Fibroblast of villous mesenchyme (primary cell): ENCODE measurements at places on chromosomes 2 and 18.

GRCh38 chr2:187877391-187877790 lies 323.2 kb upstream of the TFPI start:
- no peak for DNase-seq

GRCh38 chr2:128306081-128306930 lies 12.4 kb downstream of the HS6ST1 start:
- peak; percentile 100 for DNase-seq

DNA sequence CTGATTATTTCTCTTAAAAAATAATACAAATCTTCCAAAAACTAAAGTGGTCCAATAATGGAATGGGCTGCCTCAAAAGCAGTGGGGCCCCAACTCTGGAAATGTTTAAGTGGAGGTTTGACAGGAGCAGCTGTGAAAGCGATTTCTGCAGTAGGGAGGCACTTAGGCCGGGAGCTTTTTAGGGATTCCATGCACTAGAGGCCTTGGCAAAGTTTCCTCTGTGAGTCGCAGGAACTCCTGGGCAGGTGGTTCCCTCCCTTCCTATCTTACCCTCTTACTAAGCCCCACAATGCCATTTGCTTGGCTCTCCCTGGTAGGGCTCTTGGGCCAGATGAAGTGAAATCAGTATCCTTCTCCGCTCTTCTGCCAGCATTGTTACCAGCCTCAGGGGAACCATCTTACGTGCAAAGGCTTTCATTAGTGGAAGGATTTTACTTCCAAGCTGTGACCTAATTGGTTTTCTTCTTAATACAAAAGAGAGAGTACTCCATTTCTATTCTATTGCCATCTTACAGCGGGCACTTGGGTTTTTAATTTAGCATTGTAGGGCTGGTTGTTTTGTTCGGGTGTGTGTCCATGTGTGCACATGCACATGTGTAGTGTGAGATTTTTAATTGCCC lies 34.3 kb upstream of the C18orf32 start:
- DNase-seq, result no peak

DNA sequence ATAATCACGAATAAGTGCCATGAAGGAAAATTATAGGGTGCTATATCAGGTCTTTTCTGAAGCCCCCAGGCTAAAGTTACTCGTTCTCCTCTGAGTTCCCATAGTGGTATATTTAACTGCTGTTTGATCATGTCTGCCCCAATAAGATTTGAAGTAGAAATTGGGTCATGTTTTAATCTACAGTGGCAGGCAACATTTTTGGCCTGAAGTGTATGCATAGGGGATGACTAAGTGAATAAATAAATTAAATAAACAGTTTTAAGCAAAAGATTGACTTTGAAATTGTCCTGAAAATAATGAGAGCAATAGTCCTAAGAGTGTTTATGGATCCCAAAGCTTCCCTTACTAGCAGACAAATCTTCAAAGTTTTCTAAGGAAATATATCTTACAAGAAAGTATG lies 500.9 kb downstream of the TNS1 start:
- no peak for DNase-seq

DNA sequence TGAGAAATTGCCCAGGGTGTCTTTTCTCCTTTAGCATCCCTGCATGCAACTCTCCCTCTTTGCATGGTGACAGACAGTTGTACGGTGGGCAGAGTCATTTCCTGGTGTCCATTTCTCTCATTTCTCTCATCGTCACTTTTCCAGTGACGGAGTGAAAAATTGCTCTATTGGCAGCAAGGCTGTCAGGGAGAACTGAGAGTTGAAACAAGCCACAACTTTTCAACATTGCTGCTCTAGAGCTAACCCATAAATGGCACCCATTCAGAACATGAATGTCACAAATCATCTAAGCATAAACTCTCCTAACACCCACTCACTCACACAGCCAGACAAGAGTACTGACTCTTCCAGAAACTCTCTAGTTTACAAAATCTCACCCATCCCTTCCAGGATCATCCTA lies 55.7 kb downstream of the ZC3H8 start:
- DNase-seq, result no peak

- DNase-seq, result no peak
Observed at GRCh38 chr2:207903236-207903635, 122.1 kb downstream of the PLEKHM3 start.

DNA sequence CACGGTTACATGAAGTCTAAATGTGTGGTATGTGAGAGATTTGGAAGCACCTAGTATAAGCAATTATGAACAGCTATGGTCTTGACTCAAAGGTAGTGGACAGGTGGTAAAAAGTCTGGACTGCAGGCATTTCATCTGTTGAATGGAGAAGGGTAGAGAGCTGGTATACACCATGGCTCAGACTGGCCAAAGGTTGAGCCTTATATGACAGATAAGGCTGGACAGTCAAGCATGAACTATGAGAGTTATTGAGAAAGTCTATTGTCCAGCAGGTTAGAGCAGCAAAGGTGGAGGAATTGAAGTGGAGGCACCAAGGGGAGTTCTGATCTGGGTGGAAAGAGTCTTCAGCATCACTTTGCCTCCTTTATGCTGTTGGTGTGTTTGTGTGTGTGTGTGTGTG lies 346.7 kb upstream of the SLC14A2 start:
- no peak for DNase-seq

- DNase-seq, result peak; percentile 73
Observed at GRCh38 chr18:44742718-44743311, 62.1 kb downstream of the SETBP1 start.

DNA sequence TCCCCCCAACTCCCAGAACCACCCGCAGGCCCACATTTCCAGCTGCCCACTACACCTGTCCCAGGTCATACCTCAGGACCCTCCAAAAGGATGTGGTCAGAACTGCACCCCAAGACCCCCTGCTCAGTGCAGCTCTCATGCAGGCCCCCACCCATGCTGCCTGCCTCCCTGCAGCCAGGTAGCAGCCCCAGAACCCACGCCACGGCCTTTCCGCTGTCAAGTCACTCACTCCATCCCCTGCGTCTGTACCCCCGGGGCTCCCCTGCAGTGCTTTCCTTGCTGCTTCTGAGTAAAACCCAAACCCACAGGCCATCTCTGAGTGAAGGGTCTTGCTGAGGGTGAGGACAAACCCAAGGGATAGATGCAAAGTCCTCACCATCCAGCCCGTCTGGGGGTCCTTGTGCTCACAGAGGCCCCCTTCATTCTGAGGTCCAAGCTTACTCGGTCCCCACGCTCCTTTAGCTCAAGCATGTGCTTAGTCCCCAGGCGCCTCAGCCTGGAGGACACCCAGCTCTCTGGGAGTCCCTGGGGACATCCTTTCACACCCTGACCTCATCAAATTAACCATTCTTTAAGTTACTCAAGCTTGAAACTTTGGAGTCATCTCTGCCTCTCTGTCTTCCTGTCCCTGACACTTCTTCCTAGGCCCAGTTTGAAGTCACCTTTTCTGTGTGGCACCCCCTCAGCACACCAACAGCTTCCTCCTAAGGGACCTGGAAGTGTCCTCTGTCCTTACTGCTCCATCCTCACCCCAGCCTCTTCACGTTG lies 130.1 kb downstream of the SMAD7 start:
- no peak for DNase-seq
